IMR-90 (cell line): ENCODE measurements at places on chromosomes 5 and 9. TPM values are rescaled to one million over a fixed set of nuclear protein-coding genes. Genes with fewer than 3 reads are reported as not detected.

Gene JAKMIP2
- under 0.01 TPM in 1 of 2 replicates, not detected in the other for total RNA-seq

Gene C9
- total RNA-seq = not detected in 2 replicates

Gene FOXI1
- total RNA-seq = not detected in 2 replicates

Gene PLPPR1
- not detected in 2 replicates for total RNA-seq

Gene TUSC1
- 2.0 and 3.1 TPM in 2 replicates for total RNA-seq

- no peak for DNase-seq
These were observed 109.8 kb upstream of the MSX2 start for GRCh38 chr5:174614500-174615135.

GRCh38 chr9:72924154-72924790, 28.6 kb downstream of the ALDH1A1 start:
- DNase-seq = no peak

DNA sequence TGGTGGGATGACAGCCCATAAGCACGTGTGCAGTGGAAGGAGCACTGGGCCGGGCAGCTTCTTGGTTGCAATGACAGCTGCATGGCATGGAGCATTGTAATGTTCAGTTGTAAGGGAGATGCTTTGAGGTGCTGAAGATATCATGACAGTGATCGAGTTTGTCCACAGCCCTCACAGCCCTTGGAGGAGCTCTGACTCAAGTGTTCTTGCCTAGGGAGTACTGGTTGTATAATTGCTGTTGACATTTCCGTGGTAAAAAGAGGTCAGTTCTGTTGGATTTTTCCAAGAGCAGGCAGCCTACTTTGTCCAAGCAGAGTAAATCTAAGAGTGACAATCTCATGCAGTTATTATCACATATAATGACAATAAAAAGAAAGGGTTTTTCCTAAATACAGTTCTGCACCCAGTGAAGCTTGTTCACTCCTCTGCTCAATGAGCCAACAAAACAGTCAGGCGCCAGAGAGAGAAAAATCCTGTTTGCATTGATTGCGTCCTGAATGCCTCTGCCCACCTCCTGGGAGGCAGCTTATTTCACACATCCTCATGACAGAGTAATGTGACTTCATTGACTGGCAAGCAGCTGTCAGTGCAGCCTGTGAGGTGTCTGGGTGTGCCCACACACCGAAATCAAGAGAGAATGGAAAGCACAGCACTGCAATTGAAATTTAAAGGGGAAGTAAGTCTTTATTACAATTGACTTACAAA, 248.0 kb downstream of the NTRK2 start:
- no peak for DNase-seq

- DNase-seq = no peak
These were observed 9.9 kb upstream of the TRIM36 start for GRCh38 chr5:115179394-115180164.

DNA sequence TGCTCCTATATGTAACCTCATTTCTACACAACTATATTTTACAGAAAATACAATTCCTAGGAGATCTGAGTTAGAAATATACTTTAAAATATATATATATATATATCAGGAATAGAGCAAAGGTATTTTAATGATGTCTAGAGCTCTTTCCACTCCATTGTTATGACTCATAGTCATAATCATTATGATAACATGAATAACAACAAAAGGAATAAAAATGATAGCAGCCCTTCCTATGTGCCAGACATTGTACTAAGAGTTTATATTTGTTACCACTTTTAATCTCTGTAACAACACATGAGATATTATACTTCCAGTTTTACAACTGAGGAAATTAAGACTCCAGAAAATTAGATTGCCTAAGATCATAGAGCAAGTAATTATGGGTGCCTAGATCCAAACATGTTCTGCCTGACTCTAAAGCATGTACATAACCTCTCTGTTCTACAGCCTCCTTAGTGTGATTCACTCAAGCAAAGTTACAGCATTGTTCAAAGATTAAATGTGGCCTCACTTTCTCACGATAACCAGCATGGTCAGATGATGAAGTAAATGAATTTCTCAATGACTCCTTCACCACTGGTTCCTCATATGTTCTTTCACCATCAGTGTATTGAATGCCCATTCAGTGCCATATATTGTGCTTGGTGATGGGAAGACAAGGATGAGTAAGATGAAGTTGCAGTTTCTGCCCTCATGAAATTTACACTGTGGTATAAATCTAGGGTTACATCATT, 452.1 kb downstream of the EFNA5 start:
- DNase-seq = peak; percentile 21

DNA sequence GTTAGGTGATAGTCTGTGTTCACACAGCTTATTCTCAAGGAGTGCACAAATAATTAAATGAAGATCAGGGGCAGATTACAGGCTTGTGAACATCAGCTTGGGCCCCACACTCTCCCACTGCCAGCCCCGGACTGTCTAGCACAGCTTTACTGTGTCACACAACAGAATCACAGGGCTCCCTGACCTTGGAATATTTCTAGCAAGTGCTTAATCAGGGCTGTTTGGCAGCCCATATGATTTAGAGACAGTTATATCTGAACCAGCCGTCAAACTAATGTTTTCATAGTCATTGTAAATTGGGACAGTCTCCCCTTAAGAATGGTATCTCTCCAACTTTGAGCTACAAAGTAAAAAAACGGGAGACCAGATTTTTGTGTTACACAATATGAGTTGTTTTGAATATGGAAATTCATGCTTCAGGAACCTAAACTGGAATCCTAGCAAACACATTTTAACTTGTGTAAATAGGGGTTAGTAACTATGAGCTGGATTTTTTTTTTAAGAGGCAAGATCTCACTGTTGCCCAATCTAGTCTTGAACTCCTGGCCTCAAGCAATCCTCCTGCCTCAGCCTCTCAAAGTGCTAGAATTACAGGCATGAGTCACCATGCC, 517.6 kb downstream of the BNC2 start:
- DNase-seq = peak; percentile 67

DNA sequence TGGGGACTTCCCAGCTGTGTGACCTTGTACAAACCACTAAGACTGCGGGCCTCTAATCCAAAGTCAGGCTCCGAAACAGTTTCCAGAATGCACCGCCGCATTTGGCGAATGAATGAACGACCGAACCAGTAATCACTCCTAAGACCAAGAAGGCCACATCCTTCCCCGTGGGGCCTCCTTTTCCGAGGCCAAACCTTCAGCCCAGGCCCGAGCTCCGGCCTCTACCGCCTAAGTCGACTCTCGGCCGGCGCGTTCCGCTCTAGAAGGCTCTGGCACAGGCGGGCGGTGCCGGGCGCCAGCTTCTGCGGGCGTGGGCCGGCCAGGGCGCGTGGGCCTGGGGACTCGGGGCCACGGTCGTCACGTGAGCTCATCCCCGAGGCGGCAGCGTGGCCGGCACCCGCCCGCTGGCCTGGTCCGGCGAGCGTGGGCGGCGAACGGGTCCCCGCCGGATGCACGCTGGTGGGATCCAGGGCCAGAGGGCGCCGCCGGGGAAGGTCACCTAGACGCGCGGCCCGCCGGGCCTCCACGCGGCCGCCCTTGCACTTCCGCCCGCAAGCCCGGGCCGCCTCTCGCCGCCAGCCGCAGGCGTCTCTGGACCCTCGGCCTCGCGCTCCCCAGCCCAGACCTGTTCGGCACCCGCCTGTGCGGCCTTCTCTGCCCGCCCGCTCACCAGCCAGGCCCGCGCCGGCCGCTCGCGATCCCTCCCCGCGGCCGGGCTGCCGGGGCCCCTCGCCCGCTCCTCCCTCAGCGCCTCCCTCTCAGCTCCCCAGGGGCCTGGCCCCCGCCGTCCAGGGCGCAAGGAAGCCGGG, 754 bp downstream of the VDAC1 start:
- DNase-seq = peak; percentile 42

DNA sequence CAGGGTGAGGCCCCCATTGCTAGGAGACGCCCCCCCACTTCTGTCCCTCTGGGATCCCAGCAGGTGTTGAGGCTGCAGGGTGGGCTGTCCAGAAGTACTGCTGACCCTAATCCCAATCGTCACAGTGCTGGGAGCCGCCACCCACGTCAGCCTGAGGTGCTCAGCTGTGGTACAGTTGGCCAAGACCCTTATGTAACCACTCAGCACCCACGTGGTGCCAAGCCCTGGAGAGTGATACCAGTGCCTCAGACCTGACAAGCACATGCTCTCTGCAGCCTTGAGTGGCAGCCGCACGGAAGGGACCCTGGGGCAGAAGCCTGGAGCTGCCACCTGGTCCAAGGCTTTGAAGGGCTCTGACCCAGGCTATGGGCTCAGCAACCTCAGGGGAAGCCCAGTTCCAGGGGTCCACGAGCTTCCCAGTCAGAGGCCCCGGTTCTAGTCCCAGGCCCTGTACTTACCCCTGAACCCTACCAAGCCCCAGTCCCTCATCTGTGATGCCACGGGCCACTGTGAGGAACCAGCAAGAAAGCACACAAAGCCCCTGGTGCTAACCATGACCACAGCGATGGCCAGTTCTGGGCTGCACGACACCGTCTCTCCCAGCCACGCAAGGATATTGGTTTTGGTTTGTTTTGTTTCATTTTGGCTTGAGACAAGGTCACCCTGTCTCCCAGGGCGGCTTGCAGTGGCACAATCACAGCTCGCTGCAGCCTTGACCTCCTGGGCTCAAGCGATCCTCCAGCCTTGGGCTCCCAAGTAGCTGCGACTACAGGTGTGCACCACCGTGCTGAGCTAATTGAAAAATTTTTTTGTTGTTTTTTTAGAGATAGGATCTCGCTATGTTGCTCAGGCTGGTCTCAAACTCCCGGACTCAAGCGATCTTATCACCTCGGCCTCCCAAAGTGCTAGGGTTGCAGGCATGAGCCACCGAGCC, 50.7 kb downstream of the DBH start:
- no peak for DNase-seq

GRCh38 chr9:105076729-105077128, 148.8 kb upstream of the ABCA1 start:
- DNase-seq = no peak

DNA sequence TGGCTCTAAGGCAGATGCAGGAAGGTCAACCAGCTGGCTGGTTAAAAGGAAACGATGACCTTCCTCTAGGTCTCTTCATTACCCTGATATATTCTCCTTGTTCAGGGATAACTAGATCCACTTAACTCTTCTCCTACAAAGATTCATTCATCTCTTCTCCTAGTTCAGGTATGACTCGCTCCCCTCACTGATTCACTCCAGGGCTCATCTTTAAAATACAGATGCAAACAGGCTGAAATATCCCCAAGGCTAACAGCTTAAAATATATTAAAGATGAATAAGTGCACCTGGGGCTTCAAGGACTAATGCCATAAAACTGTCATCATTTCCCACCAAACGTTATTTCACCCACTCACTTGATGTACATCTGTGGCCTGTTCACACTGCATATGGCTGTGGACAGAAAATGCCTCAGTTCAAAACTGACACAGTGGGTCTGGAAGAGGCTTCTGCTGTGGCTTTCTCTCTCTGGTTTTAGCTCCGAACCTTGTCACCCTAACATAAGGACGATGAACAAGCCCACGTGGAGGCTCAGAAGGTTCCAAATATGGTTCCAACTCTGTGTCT, 366.9 kb downstream of the DEPDC1B start:
- DNase-seq = peak; percentile 31

DNA sequence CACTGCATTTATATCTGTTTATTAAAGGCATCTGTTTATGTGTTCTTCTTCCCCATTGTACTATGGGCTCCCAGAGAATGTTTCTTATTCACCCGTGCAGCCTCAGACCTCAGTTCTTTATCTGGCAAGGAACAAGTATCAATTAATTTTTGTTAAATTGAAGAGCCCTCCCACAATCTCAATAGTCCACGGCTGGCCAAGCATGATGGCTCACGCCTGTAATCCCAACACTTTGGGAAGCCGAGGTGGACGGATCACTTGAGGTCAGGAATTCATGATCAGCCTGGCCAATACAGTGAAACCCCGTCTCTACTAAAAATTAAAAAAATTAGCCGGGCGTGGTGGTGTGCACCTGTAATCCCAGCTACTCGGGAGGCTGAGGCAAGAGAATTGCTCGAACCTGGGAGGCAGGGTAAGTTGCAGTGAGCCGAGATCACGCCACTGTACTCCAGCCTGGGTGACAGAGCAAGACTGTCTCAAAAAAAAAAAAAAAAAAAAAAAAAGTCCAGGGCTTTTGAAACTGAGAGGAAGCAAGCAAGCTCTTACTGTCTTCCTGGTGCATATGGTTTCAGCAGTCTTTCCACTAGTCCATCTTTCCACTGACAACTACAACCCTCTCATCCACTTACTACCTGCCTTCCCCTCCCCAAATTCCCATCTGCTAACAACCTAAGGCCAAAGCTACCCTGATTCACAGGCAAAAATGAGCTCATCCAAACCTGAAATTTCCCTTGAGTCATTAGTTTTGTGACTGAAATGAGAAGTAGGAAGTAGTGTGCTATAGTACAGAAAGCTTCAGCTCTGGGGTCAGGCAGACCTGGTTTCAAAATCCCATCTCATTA, 2.3 kb upstream of the HK3 start:
- DNase-seq = peak; percentile 15

DNA sequence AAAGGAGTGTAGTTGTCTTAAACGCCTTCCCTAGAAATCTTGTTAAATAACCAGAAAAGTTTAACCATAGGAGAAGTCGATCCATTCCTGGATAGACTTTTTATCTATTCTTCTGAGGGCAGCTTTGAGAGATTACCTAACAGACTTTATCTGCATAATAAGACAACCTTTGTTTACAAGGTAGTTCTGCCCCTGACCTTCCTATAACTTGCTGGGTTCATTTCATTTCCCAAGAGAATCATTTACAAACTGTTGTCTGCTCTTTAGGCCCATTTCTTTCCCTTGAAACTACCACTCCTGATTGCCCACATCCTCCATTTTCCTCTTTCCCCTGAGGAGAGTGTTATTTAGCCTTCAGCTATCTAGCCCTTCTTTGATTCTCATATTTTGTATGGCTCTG, 65.9 kb upstream of the VPS13A start:
- DNase-seq = no peak

GRCh38 chr5:109053995-109054417, 306.3 kb downstream of the FER start:
- peak; percentile 92 for DNase-seq

- DNase-seq = peak; percentile 94
These were observed 12.6 kb upstream of the TNIP1 start for GRCh38 chr5:151093476-151093889.

- no peak for DNase-seq
These were observed 270.0 kb upstream of the ITGA1 start for GRCh38 chr5:52517667-52518066.

DNA sequence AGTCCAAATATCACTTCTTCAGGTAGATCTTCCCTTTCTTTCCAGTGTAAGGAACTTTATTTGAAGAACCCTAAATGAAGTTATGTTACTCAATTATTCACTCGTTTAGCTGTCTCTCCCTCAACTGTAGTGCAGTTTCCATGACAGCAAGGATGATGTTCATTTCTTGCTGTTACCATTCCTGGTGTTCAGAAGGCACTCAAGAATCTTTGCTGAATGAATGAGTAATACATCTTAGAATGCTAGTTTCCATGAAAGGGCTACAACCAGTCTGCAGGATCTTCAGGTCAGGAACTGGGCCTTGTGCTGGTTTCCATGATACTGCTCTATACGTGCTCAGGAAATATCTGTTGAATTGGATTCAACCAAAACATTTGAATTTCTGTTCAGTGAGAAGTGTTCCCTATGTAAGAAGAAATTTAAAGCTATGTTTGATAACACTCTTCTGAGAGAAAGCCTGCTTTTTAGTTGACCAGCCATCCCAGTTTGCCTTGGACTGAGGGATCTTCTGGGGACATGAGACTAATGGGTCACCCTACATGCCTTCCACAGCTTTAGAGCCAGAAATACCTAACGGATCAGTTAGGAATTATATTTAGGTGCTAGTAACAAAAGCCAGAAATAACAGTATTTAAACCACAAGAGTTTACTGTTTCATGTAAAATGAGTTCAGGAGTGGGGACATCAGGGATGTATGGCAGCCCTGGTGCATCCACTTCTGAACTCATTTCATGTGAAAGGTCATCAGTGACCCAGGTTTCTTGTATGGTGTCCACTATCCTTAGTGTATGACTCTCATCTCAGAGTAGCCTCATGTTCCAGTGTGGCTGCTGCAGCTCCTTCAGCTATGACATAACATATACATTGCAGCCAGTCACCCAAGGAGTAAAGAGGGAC, 500.1 kb upstream of the SGCD start:
- no peak for DNase-seq
